CD8-positive, alpha-beta T cell (primary cell): ENCODE measurements at places on chromosomes 6 and 20.
A peak's percentile ranks its signal among the peaks of the same experiment; 100 is the strongest.

DNA sequence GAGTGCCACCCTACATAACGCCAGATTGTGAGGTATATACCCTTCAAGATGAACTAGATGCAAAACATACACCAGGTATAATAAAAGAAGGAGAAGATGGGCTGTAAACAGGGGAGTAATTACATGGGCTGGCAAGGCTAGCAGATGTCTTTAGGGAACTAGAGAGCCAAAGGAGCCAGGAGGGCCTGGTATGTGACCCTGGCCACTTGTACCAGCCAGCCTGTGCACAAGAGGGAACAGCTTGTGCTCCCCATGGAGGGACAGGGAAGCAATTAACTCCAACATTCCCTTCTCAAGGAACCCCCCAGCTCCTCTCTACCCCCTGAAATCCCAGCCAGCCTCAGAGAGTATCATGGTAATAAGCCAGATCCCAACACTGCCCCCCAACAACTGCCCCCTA lies 139.9 kb downstream of the HIVEP2 start:
- DNase-seq = no peak

DNA sequence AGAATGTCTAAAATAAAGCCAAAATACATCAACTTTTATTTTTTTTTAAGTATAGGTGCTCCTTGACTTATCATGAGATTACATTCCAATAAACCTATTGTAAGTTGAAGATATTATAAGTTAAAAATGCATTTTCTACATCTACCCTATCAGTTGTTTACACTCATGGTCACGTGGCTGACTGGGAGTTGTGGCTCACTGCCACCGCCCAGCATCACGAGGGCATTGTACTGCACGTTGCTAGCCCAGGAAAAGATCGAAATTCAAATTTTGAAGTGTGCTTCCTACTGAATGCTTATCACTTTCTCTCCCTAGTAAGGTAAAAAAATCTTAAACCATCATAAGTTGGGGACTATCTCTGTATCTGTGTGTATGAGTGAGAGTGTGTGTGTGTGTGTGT lies 126.6 kb upstream of the RIN2 start:
- DNase-seq = no peak

- no peak for DNase-seq
Measured at GRCh38 chr6:168730931-168731716, 290.1 kb downstream of the SMOC2 start.

DNA sequence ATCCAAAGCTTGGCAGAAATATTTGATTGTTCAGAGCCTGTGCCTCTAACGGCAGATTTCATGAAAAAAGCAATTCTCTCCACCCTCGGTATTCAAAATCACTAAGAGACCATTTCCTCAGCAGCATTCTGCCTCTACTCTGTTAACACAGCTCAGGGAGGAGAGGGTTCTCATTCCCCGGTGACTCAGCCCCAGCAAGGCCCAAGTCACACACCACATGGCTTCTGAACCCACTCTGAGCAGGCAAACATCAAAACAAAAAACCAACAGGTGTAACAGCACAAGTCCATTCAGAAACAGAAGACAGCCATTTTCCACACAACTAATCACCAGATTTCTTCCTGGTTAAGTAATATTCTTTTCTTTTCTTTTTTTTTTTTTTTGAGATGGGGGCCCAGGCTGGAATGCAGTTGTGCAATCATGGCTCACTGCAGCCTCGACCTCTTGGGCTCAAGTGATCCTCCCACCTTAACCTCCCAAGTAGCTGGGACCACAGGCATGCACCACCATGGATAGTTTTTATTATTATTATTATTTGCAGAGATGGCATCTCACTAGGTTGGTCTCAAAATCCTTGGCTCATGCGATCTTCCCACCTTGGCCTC lies 55.4 kb downstream of the GFOD1 start:
- no peak for DNase-seq

DNA sequence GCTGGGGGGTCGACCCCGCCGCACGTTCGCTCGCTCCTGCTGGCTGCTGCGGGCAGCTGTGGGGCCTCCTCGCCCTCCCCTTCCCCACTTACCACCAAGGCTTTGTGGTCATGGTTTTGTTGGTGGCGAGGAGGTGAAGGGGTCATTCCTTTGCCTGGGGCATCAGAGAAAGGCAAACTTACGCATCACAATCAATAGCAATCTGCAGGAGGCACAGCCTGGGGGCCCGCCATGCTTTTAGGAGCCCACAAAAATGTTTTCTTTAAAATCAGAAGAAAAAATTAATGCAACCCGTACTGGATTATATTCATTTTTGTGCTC lies 137.0 kb downstream of the IMPG1 start:
- peak; percentile 2 for DNase-seq

GRCh38 chr6:161443848-161444247 lies 170.0 kb upstream of the AGPAT4 start:
- no peak for DNase-seq

GRCh38 chr20:20430066-20430465 lies 62.2 kb downstream of the INSM1 start:
- DNase-seq = no peak

DNA sequence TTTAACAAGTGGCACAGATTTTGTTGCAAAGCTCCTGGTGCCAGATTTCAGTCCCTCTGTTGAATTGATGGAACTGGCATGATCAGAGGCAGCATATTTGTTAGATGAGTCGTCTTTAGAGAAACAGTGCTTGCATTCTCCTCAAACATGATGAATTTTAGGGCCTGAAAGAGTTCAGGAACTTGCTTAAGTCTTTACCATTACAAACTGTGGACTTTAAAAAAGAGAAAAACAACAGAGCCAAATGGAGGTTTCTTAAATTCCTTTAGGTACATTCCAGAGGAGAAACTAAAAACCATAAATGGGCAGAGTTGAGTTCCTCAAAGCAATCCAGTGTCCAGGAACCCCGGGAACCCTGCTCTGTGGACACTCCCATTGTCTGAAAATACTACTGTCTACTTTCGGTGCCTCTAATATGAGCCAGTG lies 2.5 kb downstream of the GTF2H5 start:
- DNase-seq = no peak

- no peak for DNase-seq
Measured at GRCh38 chr6:161035182-161035980, 43.8 kb downstream of the MAP3K4 start.

GRCh38 chr20:18662279-18663040 lies 74.6 kb downstream of the DTD1 start:
- no peak for DNase-seq

DNA sequence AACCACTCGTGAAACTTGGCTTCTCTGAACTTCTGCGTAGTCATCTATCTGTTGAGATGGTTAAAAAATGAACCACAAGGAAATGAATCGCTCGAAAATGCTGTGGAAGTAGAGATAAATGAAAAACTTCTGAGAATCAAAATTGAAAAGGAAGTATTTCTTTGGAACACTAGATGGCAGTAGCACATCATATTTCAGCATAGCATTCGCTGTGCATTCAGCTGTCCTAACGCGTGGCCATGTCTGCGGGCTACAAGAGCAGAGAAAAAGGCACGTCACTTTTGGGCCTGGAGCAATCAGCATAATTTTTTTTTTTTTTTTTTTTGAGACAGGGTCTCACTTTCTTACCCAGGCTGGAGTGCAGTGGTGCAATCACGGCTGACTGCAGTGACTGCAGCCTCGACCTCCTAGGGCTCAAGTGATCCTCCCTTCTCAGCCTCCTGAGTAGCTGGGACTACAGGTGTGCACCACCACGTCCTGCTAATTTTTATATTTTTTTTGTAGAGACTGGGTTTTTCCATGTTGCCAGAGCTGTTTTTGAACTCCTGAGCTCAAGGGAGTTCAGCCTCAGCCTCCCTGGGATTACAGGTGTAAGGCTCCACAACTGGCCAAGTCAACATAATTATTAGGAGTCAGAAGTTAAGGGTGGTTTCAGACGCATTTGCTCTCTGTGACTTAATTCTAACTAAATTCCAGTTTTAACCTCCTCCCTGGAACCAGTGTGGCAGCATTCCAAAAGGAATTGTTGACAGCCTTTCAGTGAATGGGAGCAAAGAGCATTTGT lies 8.8 kb upstream of the PERP start:
- peak; percentile 57 for DNase-seq

DNA sequence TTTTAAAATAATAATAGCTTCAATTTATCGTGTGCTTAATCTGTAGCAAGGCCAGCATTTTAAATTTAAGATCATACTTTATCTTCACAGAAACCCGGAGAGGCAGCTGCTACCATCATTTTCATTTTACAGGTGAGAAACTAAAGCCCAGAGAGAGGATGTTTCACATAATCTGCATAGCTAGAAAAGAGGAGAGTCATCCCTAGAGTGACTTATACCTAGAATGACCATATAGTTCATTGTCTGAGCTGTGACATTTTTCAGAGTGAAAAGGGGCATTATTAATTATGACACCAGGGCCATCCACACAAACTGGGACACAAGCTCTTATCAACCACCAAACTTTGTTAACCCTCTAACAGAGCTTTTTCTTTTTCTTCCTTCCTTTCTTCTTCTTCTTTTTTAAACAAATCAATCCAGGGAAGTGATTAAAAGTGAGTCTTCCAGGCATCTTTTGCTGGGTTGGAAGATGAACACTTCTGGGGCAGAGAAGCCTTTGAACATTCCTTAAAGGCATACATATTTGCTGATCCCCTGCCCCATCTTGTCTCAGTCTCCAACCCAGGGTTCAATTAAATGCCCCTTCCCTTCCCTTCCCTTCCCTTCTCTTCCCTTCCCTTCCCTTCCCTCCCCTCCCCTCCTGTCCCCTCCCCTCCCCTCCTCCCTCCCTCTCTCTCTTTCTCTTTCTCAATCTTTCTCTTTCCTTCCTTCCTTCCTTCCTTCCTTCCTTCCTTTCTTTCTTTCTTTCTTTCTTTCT lies 272.5 kb upstream of the JAG1 start:
- no peak for DNase-seq

DNA sequence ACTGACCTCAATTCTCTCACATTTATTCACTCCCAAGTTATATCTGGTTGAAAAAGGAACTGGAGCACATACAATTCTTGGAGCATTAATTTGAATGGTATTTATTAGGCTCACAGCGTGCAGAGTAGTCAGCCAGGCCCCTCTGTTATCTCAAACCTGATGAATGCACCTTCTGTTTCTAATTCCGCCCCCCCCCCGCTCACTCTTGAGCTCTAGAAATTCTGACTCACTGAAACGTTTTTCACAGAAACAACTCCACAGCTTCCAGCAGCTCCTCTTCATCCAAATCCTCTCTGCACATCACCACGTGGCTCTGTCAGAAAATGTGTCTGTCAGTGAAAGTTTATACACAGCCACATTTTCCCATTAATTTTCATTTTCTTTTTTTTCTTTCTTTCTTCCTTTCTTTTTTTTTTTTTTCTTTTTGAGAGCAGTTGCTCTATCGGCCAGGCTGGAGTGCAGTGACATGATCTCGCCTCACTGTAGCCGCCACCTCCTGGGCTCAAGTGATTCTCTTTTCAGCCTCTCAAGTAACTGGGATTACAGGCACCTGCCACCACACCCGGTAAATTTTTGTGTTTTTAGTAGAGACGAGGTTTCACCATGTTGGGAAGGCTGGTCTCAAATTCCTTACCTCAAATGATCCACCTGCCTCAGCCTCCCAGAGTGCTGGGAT lies 109.4 kb downstream of the TBXT start:
- DNase-seq = no peak

GRCh38 chr6:37807656-37808055 lies 11.9 kb upstream of the ZFAND3 start:
- no peak for DNase-seq

GRCh38 chr20:5161536-5162164 lies 34.8 kb downstream of the CDS2 start:
- no peak for DNase-seq

DNA sequence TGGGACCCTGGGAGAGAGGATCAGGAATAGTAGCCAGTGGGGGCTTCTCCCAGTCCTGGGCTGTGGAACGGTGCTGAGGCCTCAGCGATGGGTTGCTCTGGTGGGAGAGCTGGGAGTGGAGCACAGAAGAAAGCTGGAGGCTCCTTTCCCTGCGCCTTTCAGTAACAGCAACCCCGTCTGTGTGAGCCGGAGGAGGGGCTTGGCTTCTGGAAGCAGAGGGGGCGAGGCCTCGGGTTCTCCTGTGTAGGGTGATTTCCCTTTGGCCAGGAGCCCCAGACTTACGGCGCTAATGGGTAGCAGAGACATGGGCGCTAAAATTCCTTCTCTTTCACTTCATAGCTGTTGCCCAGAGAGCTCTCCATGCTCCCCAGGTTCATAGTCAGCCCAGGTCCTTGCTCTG lies 55.0 kb downstream of the DAAM2 start:
- no peak for DNase-seq

DNA sequence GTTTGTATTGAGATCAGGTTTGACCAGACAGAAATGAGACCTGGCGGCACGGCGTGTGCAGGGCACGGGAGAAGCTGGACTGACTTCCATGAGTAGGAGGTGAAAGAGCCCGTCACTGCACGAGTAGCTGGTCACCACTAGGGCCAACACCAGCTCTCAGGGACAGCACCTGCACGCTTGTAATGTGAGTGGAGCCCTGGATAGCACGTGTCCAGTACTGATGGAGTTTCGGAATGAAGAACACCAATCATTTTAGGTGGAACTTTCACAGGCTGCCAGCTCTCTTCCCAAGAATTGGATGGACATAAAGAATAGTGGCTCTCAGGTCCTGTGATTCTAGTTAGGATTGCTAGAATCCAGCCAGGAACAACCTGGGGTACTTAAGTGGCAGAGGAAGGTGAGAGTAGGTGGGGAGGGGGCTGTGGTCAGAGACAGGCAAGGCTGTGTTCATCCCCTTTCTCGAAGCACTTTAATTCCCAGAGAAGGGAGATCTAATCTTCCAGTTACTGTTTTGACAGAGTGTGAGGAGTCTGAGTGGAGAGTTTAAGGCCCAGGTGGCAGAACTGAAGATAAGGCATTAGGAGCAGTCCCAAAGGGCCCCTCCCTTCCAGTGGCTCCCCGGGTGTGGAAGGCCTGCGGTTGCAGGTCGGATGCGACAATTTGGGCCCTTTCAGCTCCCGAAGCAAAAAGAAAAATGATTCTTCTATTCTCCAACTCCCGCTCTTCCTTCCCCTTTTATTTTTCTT lies 314.8 kb downstream of the QKI start:
- no peak for DNase-seq

DNA sequence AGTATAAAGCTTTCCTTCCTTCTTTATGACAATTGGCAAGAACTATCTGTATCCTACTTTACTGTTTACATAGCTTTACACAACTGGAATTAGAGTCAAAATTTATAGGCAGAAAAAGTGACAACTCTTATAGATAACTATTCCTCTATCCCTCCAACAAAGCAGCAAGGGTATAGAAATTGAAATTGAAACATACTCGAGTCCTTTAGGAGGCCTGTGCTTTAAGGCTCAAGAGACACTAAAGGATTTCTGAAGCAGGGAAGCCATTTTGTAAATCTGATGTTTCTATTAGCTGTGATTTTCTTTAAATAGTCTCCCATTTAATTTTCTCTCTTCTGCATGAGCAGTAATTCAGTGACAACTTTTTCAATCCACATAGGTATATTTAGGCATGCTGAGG lies 567.6 kb upstream of the MAN1A1 start:
- DNase-seq = no peak

GRCh38 chr6:36847152-36847551 lies 7.9 kb upstream of the CPNE5 start:
- DNase-seq = no peak

DNA sequence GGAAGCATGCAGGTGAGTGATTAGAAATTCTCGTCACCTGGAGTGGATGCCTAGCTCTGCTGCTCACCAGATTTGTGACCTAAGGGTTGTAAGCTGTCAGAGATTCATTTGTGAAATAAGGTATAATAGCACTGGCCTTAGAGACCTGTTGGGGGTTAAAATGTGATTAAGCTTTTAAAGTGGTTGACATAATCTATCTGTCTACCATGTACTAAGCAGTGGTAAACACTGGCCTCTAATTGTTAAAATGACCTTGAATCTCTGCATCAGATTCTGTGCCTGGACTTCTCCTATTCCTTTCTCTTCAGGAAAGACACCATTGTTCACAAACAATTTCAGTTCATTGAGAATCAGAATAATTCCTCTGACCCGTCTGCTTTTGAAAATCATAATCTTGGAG lies 536.2 kb downstream of the CBLN4 start:
- DNase-seq = no peak
